NCI-H1048 (cell line): ENCODE measurements at places on chromosomes 16 and 17.

DNA sequence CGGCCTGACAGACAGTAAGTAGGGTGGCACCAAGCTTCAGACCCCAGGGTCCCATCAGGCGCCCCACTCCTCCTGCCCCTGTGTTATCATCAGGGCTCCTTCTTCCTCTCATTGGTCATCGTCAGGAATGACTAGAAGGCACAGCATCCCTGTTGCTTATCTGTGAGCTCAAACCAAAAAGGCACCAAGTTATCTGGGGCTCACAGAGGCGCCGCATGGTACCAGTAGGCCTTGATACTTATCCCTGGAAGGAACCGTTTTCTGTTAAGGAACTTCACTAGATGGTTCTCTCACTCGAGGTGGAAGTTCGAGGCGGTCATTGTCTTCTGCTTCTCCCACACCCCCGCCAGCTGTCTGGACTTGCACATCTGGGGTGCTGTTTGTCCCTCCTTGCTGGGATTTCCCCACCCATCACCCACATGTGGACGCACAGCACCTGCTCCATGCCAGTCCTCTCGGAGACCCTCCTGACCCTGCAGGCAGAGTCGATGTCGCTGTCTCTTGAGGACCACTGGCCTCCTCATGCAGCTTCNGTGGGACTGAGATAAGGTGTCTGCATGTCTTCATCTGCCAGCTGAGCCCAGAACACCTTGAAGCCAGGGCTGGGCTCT, 52.1 kb downstream of the METRNL start:
- no peak for DNase-seq

- no peak for DNase-seq
These were observed 331.8 kb upstream of the CDH11 start for GRCh38 chr16:65453646-65454045.

DNA sequence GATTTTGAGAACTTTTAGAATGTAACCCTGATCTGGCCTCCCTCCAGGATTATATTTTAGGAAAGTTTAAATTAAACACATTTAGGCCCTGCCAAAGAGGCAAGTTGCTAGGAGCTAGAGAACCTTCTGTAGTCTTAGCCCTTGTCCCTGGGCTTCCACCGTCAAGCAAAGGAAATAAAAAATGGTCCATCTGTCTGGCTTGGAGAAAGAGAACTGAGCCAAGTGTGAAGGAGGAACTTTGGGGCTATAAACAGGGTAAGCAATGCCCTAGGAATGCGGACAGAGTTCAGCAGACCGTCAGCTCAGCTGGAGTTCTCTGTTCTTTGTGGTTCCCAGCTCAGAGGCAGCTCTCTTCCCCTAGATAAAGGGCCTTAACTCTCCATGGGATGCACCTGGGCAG, 29.6 kb downstream of the RCVRN start:
- DNase-seq: no peak

GRCh38 chr16:29734786-29735185, 11.0 kb downstream of the C16orf54 start:
- DNase-seq: no peak

- no peak for DNase-seq
These were observed 99.1 kb downstream of the SKAP1 start for GRCh38 chr17:48330887-48331286.

- no peak for DNase-seq
These were observed 156.6 kb upstream of the MAF start for GRCh38 chr16:79757163-79757562.

- DNase-seq: no peak
These were observed 8.1 kb downstream of the NOG start for GRCh38 chr17:56601591-56601990.

DNA sequence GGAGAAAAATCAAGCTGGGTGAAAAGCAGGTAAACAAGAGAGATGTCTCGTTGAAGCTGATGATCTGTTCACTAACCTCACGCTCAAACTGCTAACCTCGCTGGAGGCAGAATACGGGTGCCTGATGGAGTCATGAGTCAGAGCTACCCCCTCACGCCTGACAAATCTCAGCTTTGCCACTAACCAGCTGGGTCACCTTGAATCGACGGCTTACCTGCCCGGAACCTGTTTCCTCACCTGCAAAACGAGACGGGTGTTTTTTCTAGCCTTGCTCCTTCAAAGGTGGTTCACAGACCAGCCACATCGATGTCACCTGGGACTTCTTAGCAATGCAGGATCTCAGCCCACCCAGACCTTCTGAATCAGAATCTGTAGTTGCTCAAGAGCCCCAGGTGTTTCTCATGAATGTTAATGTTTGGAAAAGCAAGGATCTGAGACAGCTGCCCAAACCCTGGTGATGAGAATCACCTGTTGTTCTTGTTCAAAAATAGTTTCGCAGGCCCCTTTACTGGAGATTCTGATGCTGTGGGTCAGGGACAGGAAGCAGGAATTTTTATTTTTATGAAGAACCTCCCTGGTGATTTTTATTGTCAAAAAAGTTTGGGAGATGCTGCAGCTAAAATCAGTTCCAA, 56.9 kb downstream of the MARCHF10 start:
- DNase-seq: no peak

DNA sequence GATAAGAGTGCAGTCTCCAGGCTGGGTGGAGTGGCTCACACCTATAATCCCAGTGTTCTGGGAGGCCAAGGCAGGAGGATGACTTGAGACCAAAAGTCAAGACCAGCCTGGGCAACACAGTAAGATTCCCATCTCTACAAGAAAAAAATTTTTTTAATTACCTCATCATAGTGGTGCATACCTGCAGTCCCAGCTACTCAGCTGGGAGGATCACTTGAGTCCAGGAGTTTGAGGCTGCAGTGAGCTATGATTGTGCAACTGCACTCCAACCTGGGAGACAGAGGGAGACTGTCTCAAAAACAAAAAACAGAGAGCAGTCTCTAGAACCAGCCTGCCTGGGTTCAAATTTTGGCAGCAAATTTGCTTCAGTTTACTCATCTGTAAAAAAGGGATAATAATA, 45.2 kb downstream of the WDR59 start:
- DNase-seq: no peak

- no peak for DNase-seq
These were observed 96.0 kb downstream of the TOX3 start for GRCh38 chr16:52450916-52451315.

DNA sequence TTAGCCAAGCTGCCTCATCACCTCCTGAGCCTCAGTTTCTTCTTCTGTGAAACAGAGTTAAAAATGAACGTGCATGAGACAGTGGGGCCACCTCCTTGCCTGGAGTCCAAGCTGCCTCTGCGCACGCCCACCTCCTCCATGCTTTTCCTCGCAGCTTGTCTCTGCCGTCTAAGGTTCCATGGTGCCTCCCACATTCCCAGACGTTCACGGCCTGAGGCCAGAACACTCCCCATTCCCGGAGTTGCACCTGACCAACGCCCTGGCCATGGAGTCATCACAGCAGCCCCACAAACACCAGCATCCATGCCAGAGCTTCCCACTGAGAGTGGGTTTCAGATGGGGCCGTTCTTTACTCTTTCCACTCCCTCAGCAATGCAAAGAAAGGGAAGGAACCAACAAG, 183.0 kb upstream of the FOXF1 start:
- no peak for DNase-seq

DNA sequence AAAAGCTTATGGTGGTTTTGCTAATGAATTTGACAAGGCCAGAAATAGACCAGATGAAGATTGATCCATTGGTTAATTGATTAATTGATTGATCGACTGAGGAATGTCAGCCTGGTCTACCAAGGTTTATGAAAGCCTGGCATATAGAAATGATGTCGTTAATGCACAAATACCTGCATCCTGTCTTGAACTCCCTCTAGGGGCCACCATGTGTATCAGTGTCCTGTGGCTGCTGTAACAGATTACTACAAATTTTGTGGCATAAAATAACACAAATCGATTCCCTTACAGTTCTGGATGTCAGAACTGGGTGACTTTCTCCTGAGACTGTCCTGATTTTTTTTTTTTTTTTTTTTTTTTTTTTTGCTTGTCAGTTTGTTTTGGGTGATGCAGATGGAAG, 553.2 kb downstream of the MAF start:
- no peak for DNase-seq

- DNase-seq: no peak
These were observed 38.1 kb upstream of the RHOT1 start for GRCh38 chr17:32104158-32104557.

DNA sequence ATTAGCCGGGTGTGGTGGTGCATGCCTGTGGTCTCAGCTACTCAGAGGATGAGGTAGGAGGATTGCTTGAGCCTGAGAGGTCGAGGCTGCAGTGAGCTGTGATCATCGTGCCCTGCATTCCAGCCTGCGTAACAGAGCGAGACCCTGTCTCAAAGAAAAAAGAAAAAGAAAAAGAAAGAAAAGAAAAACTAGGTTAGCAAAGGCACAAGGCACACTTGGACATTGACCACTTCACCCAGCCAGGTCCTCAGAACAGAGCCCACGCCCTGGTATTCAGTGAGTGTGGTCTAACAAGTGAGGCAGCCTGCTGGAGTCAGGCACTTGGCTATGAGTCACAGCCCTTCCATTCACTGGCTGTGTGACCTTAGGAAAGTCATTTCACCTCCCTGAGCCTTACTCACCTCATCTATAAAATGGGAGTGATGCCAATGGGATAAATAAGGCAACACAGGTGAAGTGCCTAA, 10.4 kb downstream of the MILR1 start:
- no peak for DNase-seq

DNA sequence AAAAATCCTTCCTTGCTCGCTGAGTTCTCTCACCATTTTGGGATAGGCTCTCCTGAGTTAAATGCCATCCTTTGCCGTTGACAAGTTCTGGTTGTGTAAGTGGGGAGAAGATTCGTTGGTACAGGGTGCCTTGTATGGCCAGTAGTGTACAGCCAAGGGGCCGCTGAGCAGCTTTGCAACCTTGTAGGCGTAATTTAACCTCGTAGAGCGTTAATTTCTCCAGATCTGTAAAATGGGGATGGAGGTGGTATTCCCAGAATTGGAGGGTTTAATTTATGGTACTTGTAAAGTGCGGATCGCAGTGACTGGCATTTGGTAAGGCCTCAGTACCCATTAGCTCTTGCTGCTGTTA, 1.4 kb downstream of the ARSG start:
- no peak for DNase-seq

- DNase-seq: no peak
These were observed 81.0 kb downstream of the TMEM100 start for GRCh38 chr17:55641676-55642081.

- no peak for DNase-seq
These were observed 1.4 kb upstream of the RSKR start for GRCh38 chr17:28615260-28615940.

DNA sequence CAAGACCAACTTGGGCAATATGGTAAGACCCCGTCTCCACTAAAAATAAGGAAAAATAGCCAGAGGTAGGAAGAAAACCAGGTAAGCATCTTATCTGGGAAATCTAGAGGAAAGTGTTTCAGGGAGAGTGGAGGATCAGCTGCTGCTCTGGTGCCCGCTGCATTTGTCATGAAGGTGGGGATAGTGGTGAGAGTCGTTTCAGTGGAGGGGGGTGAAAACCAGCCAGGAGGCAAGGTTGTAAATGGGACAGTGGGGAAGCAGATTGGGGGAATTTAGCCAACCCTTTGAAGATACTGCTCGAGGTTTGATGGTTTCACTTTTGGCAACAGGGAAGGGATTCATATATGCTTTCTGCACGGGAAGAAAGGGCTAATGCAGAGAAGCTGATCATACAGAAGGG, 8.8 kb downstream of the DCTPP1 start:
- no peak for DNase-seq

DNA sequence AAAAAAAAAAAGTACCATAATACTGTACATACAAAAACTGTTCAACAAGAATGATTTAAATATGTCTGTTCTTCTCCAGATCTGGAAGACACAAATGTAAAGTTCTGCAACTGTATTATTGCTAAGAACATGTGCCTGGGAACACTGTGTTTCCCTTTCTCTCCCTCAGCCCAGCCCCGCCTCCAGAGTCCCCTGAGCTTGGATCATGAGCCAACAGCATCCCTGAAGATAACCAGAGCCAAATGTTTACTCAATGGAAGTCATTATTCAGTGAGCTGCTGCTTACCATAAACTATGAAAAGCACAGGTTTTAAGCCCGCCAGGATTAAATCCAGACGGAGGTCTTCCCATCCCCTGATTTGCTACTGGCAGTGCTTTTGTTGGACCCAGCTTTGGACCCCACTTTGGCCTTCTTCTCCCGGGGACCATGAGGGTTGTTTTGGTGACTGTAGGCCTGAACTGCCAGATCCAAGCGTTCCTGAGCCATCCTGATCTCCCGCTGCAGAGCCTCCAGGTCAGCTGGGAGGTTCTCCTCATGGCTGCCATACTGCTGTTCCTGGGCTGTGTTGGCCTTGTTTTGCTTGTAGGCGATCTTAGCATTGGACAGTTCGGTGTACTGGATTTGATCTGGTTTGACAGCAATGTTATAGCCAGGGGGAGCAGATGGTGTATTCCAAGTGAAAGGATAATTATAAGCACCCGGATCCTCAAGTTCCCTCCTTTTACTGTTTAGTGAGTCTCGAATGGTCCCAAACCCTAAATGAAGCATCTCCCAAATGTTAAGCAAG, 25.6 kb downstream of the GJC1 start:
- no peak for DNase-seq

DNA sequence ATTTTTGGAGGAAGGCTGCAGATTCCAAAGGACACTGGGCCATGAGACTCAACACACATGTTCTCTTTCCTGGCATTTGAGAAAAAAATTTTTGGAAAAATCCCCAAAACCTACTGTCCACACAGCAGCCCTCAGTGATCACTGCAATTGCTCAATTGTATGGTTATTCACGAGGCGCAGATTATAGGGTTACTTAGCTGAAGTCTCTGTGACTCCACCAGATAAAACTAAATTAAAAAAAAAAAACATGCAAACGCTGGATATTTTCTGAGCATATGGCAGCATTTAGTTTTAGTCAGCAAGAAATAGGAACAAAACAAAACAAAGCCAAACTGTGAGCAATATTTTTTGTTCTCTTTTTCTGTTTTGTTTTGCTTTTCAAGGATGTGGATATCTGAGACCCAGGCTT, 83.8 kb upstream of the FAM20A start:
- no peak for DNase-seq

GRCh38 chr17:27471321-27472269, 15.3 kb downstream of the KSR1 start:
- no peak for DNase-seq

DNA sequence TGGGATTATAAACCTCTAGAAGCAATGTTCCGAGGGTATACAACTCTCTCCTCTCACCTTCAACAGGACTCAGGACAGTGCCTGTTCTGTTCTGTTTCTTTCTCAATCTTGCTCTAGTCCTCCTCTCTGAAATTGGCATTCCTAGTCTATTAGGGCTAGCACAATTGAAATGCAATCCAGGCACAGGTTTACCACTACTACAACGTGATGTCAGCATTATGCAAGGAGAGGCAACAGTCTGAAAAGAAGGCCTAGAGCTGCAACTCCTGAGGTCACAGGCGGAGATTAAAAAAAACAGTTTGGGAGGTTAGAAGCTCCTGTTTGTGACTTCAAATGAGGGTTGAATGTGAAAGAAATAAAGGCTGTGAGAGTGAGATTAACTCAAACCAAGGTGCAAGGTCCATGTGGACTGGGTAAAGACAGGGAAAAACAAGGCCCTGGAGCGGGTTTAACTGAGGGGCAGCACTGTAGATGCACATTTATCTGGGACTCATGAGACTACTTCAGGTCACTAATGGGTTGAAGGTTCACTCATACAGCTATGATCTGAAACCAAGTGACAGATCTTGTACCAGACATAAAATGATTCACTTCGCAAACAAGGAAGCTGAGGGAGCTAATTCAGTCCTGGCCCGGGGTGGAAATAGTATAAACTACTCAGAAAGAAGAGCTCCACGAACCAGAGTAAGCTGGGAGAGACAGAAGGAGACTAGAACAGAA, 16.8 kb downstream of the AMFR start:
- no peak for DNase-seq
